ENCODE measurements at places on chromosomes 3 and 15.

- no peak for DNase-seq
Measured at GRCh38 chr15:74006774-74007639, 12.5 kb downstream of the PML start.

GRCh38 chr3:121482660-121483059 lies 63.1 kb downstream of the POLQ start:
- DNase-seq: no peak

DNA sequence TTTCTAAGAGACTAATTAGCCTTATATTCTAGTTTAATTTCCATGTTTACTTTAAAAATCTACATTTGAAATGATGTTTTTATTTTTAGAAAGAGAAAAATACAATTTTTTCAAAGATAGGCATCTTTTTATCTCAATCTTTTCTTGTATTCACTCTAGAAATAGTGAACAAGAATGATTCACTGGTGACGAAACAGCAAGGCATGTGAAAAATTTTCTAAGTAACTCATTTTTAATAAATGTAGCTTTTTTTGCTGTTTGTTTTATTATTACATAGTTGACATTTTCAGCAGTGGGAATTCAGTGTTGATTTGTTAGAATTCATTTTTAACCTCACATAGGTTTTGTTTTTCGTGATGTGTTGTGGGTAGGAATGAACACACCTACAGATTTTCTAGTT lies 1226.4 kb downstream of the NSUN3 start:
- DNase-seq: no peak

DNA sequence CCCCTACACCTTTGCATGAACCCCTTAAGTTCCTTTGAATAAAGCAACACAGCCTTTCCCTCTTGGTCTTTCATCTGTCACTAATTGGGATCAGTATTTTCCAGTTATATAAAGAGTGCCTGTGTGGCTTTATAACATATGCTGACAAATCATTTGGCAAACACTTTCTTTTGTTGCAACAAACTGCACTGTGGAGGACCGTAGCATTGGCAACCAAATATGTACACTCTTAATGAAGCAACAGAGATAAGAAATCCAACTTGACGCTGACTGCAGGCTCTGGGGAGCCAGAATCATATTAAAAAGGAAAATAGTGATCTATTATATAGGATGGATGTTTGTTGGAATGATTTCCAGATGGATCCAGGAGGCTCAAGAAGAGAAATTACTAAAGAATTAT lies 120.1 kb upstream of the PRICKLE2 start:
- no peak for DNase-seq

GRCh38 chr3:9224490-9224889 lies 25.0 kb downstream of the SRGAP3 start:
- no peak for DNase-seq

- DNase-seq: no peak
Measured at GRCh38 chr3:127762787-127763105, 59.6 kb downstream of the MGLL start.

GRCh38 chr3:112092496-112093179 lies 6.4 kb downstream of the C3orf52 start:
- DNase-seq: no peak

- no peak for DNase-seq
Measured at GRCh38 chr3:101656651-101657050, 20.3 kb downstream of the ZBTB11 start.

GRCh38 chr3:43176666-43177065 lies 70.8 kb upstream of the POMGNT2 start:
- DNase-seq: no peak

- no peak for DNase-seq
Measured at GRCh38 chr3:11699083-11699427, 55.3 kb upstream of the VGLL4 start.
